ENCODE measurements at places on chromosomes 2 and 18. TPM values are rescaled to one million over a fixed set of nuclear protein-coding genes. Genes with fewer than 3 reads are reported as not detected.

DNA sequence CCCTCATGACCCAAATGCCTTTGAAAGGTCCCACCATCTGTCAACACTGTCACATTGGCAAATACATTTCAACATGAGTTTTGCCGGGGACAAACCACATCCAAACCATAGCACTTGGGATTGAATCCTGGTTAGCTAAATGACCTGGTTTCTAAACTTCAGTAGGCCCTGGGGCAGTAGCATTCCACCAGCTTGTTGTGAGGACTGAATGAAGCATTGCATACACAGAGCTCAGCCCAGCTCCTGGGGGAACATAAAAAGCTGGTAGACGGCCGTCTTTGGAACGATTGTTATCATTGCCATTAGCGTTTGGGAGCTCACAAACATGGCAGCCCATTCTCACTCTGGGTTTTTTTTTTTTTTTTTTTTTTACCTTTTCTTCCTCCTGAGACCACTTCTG is 57.5 kb upstream of the CXCR4 start:
- DNase-seq: no peak

DNA sequence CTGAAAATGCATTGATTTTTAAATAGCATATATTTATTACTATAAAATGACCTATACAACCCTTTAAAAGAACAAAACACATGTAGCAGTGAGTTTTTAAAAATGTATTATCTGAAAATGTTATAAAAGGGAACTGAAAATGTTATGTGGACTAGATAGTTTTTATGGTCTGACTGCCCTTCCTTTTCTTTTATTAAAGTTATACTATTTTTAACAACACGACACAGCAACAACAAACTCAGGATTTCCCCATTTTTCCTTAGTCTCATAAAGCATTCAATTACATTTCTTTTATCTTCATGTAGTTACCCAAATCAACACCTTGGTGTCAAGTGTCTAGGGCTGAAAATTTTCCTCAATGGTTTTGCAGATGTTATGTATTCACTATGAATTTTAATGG is 132.8 kb upstream of the TMEFF2 start:
- no peak for DNase-seq

The SLC40A1 gene
- 2.6 TPM for total RNA-seq

DNA sequence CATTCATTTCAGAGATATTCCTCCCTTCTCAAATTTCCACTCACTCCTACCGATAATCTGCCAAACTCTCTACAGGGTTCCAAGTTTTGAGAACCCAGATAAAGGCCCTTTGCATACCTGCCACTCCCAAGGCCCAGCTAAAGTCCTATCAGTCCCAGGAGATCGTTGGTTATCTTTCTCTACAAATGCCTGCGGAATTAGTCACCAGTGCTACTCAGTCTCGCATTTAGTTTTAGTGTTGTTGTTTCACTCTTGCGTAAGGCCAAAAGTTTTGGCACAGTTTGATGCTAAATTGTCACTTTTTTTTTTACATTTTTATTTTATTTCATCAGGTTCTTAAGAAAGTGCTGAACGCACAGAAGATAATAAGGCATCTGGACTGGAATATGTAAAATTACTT is 29.2 kb upstream of the SETBP1 start:
- DNase-seq: no peak

GRCh38 chr2:194328456-194328855 is 1328.6 kb upstream of the SLC39A10 start:
- DNase-seq: no peak

- DNase-seq: no peak
Observed at GRCh38 chr18:8254654-8255053, 354.6 kb upstream of the RAB12 start.
